ENCODE measurements at places on chromosomes 3 and 15. TPM values are rescaled to one million over a fixed set of nuclear protein-coding genes. Genes with fewer than 3 reads are reported as not detected.

GRCh38 chr15:81948222-81948621 lies 97.6 kb downstream of the MEX3B start:
- H3K27me3 ChIP-seq = no peaks in the 10 kb centered on the region
- no peaks in the 10 kb centered on the region for H3K4me1 ChIP-seq
- H3K27ac ChIP-seq = no peak overlapping the region
- H3K4me3 ChIP-seq = no peak overlapping the region
- DNase-seq = no peak
- no peaks in the 10 kb centered on the region for H3K36me3 ChIP-seq

DNA sequence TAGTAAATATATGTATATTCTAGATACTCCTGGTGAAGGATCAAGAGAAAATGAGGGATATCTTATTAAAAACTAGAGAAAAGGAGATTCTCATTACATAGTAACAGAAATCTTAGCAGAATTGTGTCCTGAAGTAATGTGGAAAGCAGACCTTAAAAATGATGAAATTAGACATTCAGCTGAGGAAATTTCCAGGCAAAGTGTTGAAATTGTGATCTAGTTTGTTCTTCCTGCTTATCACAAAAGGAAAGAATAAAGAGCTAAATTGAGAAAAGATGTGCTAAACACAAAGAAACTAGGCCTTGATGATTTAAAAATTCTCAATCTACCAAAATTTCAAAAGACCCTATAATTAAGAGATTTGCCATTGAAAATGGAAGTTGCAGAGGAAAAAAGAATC lies 362.6 kb upstream of the PLSCR5 start:
- no peaks in the 10 kb centered on the region for H3K36me3 ChIP-seq
- H3K27ac ChIP-seq = no peak overlapping the region
- no peak overlapping the region for H3K4me3 ChIP-seq
- H3K27me3 ChIP-seq = no peaks in the 10 kb centered on the region

GRCh38 chr3:123379041-123379830 lies 69.7 kb downstream of the ADCY5 start:
- DNase-seq = no peak
- no peak overlapping the region for H3K4me3 ChIP-seq
- H3K27me3 ChIP-seq = no peaks in the 10 kb centered on the region

DNA sequence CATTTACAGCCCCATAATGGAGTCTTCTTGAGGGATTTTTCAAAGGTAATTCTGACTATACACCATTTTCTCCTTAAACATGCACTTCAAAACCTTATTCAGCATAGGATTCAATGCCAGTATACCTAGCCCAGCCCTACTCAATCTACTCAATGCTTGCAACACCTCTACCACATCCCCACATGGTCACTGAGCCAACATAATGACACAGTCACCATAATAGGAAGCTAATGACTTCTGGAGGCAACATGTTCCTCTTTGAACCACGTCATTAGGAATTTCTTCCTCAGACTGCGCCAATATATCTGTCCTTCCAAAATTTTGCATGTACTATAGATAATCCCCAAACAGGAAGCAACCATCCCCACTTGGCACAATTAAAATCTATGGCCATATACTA lies 153.9 kb upstream of the SETMAR start:
- no peaks in the 10 kb centered on the region for H3K27me3 ChIP-seq
- no peaks in the 10 kb centered on the region for H3K36me3 ChIP-seq
- H3K4me1 ChIP-seq = no peaks in the 10 kb centered on the region
- H3K4me3 ChIP-seq = no peak overlapping the region
- no peak overlapping the region for H3K27ac ChIP-seq

DNA sequence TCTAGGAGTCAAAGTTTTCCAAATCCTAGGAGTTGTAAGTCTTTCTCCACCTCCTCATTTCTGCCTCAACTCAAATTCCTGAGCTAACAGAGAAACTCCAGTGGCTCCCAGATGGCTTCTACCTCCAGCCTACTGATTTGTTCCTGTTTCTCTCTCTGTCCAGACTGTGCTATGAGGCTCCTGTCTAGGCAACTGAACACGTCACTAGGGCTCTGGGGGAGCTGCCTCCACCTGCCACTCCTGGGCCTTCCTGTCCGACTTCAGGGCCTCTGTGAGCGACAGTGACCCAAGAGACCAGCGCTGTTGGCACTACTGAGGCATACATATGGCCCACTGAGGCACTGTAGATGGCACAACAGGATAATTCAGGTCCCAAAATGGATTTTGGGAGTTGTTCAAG lies 71.4 kb downstream of the EXOG start:
- H3K36me3 ChIP-seq = peaks cover 36% of the 10 kb centered on the region
- no peaks in the 10 kb centered on the region for H3K4me1 ChIP-seq
- no peaks in the 10 kb centered on the region for H3K27me3 ChIP-seq
- H3K27ac ChIP-seq = no peak overlapping the region
- H3K4me3 ChIP-seq = no peak overlapping the region

The ECE2 gene
- 1.6 TPM for total RNA-seq

GRCh38 chr3:138445236-138445635 lies 10.8 kb downstream of the ESYT3 start:
- H3K27ac ChIP-seq = no peak overlapping the region
- no peaks in the 10 kb centered on the region for H3K4me1 ChIP-seq
- no peaks in the 10 kb centered on the region for H3K36me3 ChIP-seq
- H3K27me3 ChIP-seq = no peaks in the 10 kb centered on the region
- DNase-seq = no peak

GRCh38 chr3:139113231-139113992 lies 68.7 kb upstream of the PRR23C start:
- no peak overlapping the region for H3K27ac ChIP-seq
- H3K27me3 ChIP-seq = no peaks in the 10 kb centered on the region
- H3K4me3 ChIP-seq = no peak overlapping the region
- peak; percentile 28 for DNase-seq

The C3orf80 gene
- total RNA-seq = not detected

DNA sequence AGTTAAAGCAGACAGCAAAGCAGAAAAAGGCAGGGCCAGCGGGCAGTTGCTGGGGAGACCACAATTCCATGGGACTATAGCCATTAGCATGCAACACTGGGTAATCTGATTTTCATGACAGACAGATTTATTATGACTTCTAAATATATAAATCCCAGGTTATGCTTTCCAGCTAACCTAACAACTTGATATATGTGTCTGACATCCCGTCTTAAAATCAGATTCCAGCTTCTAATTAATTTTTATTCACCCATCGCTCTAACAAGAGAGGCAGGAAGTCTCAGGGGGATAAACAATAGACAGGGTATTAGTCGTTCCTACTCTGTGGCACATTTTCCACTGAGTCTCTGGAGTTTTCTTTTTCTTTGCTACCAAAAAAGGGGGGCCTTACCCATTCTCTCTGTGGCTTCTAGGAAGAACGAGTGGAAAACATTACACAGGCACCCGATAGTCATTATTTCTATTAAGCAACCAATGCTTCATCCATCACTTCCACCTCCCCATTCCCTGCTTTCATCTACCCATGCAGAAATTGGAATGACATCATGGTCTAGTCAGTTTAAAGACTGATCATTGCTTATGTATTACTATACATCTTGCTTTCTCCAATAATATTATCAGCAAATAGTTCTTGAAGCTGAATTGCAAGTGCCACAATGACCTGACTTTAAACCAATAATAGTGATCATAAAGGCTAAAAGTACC lies 173.1 kb downstream of the FHIT start:
- no peaks in the 10 kb centered on the region for H3K36me3 ChIP-seq
- H3K27me3 ChIP-seq = no peaks in the 10 kb centered on the region
- no peak overlapping the region for H3K4me3 ChIP-seq
- no peak overlapping the region for H3K27ac ChIP-seq
- no peaks in the 10 kb centered on the region for H3K4me1 ChIP-seq

The RBPMS2 gene
- total RNA-seq = 85.0 TPM

DNA sequence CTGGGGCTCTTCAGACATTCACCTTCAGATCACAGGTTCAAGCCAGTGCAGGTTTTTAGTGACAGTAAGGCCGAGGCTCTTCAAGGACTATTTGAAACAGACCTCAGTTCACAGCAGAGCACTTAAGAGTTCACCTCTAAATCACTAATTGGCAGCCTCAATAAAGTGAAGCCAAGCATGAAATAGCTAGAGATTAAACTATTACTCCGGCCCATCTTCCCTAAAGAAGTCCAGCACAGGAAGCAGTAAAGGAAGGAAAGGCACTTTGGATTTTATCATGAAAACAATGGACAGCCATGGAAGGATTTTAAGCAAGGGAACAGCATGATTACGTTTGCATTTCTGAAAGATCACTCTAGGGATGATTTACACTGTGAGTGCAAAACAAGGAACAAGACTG lies 27.6 kb upstream of the ARL6 start:
- no peak overlapping the region for H3K27ac ChIP-seq
- H3K36me3 ChIP-seq = no peaks in the 10 kb centered on the region
- H3K4me3 ChIP-seq = no peak overlapping the region

The TM4SF18 gene
- total RNA-seq = 13.8 TPM

- H3K27me3 ChIP-seq = no peaks in the 10 kb centered on the region
- H3K4me3 ChIP-seq = no peak overlapping the region
- no peak for DNase-seq
- H3K4me1 ChIP-seq = no peaks in the 10 kb centered on the region
Measured at GRCh38 chr3:184953401-184953800, 141.4 kb downstream of the VPS8 start.

The DISP2 gene
- total RNA-seq = 0.20 TPM

The RTP4 gene
- total RNA-seq = 0.59 TPM

GRCh38 chr3:39019299-39019698 lies 32.4 kb downstream of the SCN11A start:
- no peaks in the 10 kb centered on the region for H3K36me3 ChIP-seq
- no peak overlapping the region for H3K4me3 ChIP-seq
- H3K27me3 ChIP-seq = no peaks in the 10 kb centered on the region
- H3K4me1 ChIP-seq = no peaks in the 10 kb centered on the region
- no peak overlapping the region for H3K27ac ChIP-seq

GRCh38 chr15:31843426-31844055 lies 186.8 kb upstream of the CHRNA7 start:
- peaks cover 17% of the 10 kb centered on the region for H3K4me1 ChIP-seq
- DNase-seq = no peak
- H3K27me3 ChIP-seq = no peaks in the 10 kb centered on the region
- no peak overlapping the region for H3K4me3 ChIP-seq

GRCh38 chr3:195906865-195907683 lies 1.3 kb downstream of the TNK2 start:
- peaks cover 43% of the 10 kb centered on the region for H3K4me1 ChIP-seq
- DNase-seq = no peak
- H3K27ac ChIP-seq = peak overlapping the region; percentile 81
- H3K4me3 ChIP-seq = peak overlapping the region; percentile 12
- H3K27me3 ChIP-seq = no peaks in the 10 kb centered on the region

DNA sequence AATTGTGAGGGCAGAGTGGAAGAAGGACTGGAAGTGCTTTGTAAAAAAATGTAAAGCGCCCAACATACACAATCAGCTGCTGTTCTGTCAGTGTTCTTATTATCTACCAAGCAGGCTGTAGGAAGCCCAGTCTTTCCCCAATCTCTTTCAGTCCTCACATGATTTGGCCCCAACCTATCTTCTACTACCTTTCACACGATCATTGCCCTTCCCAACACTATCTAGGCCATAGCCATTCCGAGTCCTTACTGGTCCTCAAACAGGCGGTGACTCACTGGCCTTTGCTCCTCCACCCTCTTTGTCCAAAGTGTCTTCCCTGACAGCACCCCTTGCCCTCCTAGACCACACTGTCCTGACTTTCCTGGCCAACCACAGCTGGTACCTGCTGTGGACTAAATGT lies 861 bp upstream of the RFT1 start:
- peaks cover 38% of the 10 kb centered on the region for H3K4me1 ChIP-seq
- H3K27me3 ChIP-seq = no peaks in the 10 kb centered on the region
- H3K4me3 ChIP-seq = peak overlapping the region; percentile 93
- H3K27ac ChIP-seq = peak overlapping the region; percentile 89

The ZNF774 gene
- total RNA-seq = 4.3 TPM

DNA sequence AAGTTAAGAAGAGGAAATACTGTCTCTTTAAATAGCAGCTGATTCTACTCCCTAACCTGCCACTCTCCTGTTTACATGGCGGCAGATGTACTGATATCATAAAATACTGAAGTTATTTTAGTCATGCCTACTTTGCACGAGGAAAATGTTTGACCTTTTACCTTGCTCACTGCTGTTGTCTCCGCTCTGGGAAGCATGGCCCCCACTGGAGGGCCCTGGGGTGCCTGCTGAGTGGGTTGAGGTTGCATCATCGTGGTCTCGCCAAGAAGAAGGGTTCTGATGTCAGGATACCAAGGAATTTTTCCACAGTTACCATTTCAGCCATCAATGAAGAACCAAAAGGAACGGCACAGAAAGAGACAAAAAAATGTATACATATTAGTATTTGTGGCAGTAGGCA lies 16.7 kb downstream of the MEIS2 start:
- no peak for DNase-seq
- H3K4me1 ChIP-seq = peaks cover 67% of the 10 kb centered on the region
- no peaks in the 10 kb centered on the region for H3K36me3 ChIP-seq
- H3K4me3 ChIP-seq = no peak overlapping the region
- H3K27ac ChIP-seq = peak overlapping the region; percentile 53

DNA sequence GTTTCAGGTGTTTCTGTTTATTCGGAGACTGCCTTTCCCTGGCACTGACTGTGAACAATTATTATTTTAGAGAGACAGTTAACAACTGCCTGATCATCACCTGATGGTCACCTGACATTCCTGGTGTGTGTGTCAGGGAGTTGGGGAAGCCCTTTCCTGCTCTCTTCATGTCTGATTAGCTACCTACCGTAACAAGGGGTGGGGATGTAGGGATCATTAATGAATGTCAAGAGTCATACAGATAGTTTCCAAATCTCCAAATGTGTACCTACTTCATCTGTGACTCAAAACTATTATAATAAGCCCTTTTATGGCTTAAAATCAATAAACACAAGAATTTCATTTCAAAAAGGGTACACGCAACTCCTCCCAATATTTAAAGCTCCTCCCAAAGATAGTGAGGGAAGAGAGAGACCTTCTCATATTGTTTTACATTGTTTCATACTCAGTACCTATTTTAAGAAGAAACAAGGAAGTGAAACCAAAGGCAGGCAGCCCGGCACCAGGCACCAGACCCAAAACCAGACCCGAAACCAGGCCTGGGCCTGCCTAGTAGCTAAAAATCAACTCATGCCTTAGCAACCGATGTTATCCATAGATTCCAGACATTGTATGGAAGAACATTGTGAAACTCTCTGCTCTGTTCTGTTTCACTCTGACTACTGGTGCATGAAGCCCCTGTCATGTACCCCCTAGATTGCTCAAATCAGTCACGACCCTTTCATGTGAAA lies 844.9 kb upstream of the ALCAM start:
- no peaks in the 10 kb centered on the region for H3K27me3 ChIP-seq
- H3K4me1 ChIP-seq = no peaks in the 10 kb centered on the region
- DNase-seq = no peak
- H3K27ac ChIP-seq = no peak overlapping the region

GRCh38 chr15:43531018-43531670 lies 13.7 kb downstream of the MAP1A start:
- H3K27ac ChIP-seq = no peak overlapping the region
- H3K4me1 ChIP-seq = no peaks in the 10 kb centered on the region
- H3K36me3 ChIP-seq = peaks cover 12% of the 10 kb centered on the region
- no peaks in the 10 kb centered on the region for H3K27me3 ChIP-seq

The FAM219B gene
- total RNA-seq = 53.3 TPM

The CCR8 gene
- not detected for total RNA-seq

- no peak overlapping the region for H3K27ac ChIP-seq
- no peaks in the 10 kb centered on the region for H3K36me3 ChIP-seq
- DNase-seq = no peak
- H3K27me3 ChIP-seq = no peaks in the 10 kb centered on the region
- H3K4me3 ChIP-seq = no peak overlapping the region
- H3K4me1 ChIP-seq = no peaks in the 10 kb centered on the region
Measured at GRCh38 chr15:28900041-28900891, 14.5 kb downstream of the APBA2 start.

GRCh38 chr3:66582721-66583423 lies 82.0 kb upstream of the LRIG1 start:
- H3K36me3 ChIP-seq = no peaks in the 10 kb centered on the region
- no peak overlapping the region for H3K27ac ChIP-seq
- no peaks in the 10 kb centered on the region for H3K4me1 ChIP-seq
- no peak for DNase-seq
- H3K27me3 ChIP-seq = no peaks in the 10 kb centered on the region

The ANKRD28 gene
- 9.2 TPM for total RNA-seq

Data from right atrium auricular region (tissue), 2 donors.